NCI-H774 (cell line): ENCODE measurements at places on chromosomes 6 and 20.
A peak's percentile ranks its signal among the peaks of the same experiment; 100 is the strongest.

DNA sequence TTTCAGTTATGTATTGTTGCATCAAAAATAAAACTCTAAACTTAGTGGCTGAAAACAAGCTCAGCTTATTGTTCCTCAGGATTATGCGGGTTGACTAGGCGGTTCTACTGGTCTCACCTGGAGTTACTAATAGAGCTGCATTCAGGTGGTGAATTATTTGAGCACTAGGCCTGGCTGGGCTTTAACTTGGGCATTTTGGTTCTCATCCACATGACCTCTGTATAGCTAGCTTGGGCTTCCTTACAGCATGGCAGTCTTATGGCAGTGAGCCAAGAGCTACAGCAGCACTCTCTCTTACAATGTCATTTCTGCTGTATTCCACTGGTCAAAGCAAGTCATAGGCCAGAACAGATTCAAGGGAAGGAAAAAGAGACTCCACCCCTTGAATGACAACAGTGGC lies 1.6 kb downstream of the PGBD1 start:
- no peak for DNase-seq

DNA sequence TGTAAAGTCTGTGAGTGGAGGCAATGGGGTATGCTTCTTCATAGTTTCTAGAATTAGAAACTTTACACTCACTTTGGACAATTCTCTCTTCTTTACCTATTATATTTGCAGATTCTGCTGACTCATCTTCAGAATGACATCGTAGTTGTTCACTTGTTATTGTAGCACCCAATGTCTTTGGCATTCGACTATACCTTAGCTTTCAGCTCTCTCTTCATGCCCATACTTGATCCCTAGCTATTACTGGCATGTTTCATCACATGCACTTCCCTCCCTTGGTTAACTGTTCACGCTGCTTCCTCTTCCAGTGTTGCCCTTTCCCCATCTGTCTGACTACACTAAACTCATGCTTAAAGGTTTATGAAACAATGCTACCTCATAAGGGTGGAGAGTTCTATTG lies 298.1 kb upstream of the TCF21 start:
- DNase-seq = no peak

DNA sequence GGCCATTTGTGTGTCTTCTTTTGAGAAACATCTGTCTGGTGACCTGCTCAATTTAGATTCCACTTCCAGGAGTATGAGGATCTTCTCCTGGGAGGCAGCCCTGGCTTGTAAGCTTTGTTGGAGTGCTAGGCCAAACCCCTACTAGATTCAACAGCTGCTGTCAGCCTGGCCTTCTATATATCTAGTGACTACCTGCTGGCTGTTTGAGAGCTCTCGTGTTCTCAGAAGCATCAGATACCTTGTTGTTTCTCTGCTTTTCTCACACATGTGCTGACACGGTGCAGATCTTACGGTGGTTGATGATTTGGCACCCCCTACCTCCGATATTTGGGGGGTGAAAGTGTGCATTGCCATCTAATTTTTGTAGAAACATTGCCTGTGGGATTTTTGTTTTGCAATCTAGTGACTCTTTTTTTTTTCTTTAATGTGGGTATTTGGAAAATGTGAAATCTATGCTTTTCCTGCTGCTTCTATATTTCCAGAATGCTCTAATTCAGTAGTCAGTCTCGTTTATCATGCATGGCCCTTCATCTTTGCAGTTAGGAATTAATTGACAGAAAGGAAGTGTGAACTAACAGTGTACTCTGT lies 4.7 kb downstream of the CCN2 start:
- no peak for DNase-seq

DNA sequence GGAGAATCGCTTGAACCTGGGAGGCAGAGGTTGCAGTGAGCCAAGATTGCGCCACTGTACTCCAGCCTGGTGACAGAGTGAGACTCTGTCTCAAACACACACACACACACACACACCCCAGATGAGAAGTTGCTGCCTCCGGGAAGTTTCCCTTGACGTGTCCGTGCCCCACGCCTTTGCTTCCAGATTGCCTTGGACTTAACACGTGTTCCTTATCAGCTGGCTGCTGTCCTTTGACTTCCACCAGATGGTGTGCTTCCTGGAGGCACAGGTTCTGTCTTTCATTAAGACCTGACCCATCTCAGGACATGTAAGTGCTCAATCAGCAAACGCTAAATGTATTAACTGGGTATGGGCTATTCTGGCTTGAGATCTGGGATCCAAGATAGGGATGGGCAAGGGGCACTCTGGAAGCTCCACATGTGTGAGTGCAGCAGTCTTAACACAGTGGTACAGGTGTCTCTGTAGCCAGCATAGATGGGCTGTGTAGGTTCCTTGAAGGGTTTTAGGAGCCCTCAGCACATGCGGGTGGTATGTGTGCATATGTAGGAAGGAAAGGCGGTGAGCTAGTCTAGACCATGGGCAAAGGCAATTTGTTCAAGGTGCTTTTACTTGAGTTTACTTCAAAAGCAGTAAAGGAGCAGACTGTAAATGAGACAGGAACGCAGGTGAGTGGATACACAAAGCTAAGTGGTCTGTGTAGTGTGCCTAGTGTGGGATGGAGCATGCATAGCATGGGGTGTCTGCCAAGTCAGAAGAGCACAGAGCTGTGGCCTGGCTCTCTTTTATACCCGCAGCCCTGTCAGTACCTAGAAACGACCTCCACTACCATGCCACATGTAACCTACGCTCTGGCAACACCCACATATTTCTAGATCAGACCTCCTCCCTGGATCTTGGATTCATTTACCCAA lies 11.6 kb downstream of the PIGT start:
- DNase-seq = no peak

DNA sequence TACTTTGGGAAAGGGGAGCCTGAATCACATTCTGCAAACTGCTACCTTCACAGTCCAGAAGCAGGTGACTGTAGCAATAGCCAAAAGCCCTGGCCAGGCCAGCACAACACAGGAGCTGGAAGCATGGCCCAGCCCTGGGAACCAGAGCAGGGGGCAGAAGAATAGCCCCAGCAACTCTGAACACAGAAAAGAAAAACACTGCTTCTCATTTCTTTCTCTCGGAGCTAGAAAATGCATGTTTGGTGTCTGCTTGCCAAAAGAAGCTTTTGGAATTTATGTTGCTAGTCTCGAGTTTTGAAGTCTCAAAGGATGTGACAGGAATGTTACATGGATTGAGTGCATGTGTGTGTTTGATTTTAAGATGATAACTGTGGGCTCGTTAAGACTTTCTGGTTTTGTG lies 79.8 kb upstream of the SCAF8 start:
- no peak for DNase-seq

DNA sequence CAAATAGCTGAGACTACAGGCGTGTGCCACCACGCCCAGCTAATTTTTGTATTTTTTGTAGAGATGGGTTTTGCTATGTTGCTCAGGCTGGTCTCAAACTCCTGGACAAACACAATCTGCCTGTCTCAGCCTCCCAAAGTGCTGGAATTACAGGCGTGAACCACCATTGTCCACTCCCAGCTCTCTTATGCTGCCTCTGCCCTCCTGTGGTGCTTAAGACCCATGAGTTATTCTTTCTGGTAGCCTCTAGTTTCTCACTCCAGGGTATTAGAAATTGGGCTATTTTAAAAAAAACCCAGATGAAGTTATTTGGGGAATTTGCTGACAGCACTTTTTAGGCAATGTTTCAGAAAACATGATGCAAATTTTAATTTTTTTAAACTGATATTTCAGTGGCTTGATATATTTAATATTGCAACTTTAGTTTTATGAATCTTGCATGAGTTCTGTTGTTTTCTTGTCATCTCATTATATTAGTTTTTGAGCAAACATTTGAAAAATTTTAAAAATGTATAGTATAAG lies 114.0 kb upstream of the FOXO3 start:
- no peak for DNase-seq

- DNase-seq = no peak
These were observed 53.9 kb downstream of the KIZ start for GRCh38 chr20:21179757-21180156.

DNA sequence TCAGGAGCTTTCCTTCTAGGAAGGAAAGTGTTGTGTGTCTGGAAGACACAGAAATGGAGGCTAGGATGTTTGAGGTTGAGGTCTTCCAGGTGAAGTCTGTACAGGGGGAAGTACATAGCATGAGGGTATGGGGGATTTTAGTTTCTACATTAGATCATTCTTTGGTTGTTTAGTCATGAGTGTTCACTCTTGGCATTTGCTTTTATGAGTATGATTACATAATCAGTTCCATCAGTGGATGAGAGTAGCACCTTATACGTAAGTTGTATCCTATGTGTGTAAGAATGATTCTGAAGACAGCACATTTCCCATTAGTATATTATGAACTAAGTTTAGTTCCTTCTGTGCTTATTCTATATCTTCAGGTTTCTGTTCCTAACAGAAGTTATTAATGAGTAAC lies 1.9 kb downstream of the CDYL start:
- no peak for DNase-seq

- DNase-seq = no peak
These were observed 242.5 kb upstream of the JAG1 start for GRCh38 chr20:10916312-10916711.

DNA sequence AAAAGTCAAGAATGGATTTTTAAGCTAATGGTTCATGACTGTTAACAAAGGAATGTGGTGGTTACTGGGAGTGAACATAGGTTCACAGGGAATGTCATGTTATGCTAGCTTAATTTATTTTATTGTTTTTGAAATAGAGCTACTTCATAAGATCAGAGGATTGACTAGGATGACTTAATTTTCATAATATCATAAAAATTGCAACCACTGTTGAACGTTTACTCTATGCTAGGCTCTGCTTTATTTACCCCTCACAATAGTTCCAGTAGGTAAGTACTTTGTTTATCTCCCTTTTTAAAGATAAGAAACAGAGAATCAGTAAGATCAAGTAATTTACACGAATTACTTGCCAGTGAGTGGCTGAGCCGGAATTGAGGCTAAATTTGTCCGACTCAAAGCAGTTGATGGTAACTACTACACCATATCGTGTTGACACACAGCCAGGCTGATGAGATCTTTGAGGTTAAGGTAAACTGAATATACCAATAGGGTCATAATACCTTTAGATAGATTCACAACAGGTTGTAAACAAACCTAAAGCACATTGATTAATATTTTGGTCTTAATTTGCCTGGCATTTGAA lies 194.6 kb upstream of the CITED2 start:
- DNase-seq = no peak

DNA sequence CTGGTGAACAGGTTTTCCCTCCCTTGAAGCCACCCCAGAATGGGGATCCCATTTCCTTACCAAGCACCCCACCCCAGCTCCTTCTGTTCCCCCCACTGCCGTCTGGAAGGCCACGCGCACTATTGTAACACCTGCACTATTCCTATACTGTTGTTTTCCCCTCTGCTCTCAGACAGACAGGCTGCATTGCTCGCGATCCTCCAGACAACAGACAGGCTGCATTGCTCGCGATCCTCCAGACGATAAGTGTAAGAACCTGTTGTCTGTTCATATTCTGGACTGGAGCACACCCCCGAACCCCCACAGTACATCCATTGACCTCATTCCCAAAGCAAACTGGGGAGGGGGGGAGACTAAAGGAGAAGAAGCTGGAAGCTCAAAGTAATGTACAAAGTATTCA lies 72.7 kb downstream of the LY86 start:
- no peak for DNase-seq

DNA sequence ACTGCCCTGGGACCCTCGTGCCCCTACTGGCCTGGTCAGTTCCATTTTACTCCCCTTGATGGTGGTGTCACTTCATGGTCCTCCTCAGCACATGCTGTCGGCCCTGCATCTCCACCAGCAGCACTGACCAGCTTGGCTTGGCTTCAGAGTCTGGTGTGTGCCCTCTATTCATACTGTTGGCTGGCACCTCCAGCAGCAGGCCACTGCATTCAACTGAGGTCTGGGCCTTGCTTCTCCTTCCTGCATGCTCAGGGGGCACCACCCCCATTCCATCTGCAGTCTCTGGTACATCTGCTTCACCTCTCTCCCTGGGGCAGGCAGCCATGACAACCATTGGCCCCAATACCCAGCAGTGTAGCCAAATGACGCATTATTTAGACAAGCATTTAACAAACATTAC lies 155.9 kb downstream of the SLC24A3 start:
- no peak for DNase-seq

GRCh38 chr6:45419571-45420082 lies 41.9 kb upstream of the SUPT3H start:
- DNase-seq = peak; percentile 57

- no peak for DNase-seq
These were observed 490.9 kb upstream of the SOX4 start for GRCh38 chr6:21102624-21103023.

DNA sequence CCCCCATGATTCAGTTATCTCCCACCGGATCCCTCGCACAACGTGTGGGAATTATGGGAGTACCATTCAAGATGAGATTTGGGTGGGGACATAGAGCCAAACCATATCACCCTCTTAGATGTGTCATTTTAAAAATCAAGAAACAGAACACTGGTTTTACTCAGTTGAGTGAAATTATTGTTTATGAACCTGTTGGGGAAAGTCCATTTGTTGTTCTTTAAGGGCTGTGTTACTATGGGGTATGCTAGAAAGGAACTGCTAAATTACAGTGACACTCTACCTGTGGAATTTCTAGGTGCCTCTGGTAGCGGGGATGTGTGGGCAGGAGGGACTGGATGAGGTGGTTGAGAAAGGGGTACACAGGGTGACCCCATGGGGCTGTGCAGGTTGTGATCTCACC lies 28.9 kb downstream of the STX11 start:
- DNase-seq = no peak

- no peak for DNase-seq
These were observed 12.5 kb downstream of the UCKL1 start for GRCh38 chr20:63943808-63944077.

GRCh38 chr6:37074053-37074827 lies 68.8 kb downstream of the FGD2 start:
- no peak for DNase-seq

DNA sequence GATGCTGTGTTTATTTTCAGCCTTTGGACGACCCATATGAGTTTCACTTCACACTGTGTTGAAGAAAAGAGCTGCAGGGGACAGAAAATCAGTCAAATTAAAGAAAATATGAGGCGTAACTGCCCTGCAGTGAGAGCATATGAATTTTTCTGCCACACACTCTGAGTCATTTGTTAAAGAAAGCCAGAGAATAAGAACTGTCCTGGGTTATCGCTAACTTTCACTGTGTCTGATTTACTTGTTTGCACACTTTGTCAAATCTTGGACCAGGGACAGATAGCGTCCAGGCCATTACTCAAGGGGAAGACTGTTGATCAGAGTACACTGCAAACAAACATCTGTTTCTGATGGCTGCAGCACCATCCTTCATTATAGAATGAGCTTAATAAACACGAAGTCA lies 126.8 kb upstream of the AGPAT4 start:
- no peak for DNase-seq
